ENCODE measurements at places on chromosomes 6 and 20.

- no peak for DNase-seq
Measured at GRCh38 chr6:75874224-75874623, 125.2 kb downstream of the MYO6 start.

GRCh38 chr6:77463308-77463860 lies at the start of gene HTR1B:
TSS of gene HTR1B (minus strand) at chr6:77463491. CDS start at chr6:77463403, 88 bp downstream.
- no peak for DNase-seq

GRCh38 chr6:1280666-1281300 lies 31.1 kb upstream of the FOXQ1 start:
- DNase-seq = no peak

DNA sequence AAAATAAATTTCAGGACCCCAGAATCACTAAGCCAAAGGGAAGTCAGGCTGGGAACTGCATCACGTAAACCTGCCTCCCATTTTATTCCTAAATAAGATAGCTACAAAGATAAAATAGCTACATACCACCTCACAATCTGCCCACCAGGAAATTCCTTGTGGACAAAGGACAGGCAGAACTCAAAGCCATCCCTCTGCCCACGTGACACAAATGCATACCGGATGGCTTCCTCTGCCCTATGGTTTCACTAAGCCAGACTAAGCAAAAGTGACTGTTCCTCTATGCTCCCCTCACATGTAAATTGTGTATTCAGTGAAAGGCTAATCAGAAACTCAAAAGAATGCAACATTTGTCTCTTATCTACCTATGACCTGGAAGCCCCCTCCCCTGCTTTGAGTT lies 15.0 kb downstream of the MBOAT1 start:
- DNase-seq = no peak

GRCh38 chr20:37223053-37223452 lies 38.6 kb downstream of the GHRH start:
- DNase-seq = peak; percentile 91

- no peak for DNase-seq
Measured at GRCh38 chr6:10970731-10971130, 73.4 kb downstream of the ELOVL2 start.

DNA sequence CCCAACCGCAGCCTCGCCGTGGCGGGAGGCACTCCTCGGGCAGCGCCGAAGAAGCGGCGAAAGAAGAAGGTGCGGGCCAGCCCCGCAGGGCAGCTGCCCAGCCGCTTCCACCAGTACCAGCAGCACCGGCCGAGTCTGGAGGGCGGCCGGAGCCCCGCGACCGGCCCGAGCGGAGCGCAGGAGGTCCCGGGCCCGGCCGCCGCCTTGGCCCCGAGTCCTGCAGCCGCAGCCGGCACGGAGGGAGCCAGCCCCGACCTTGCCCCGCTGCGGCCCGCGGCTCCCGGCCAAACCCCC lies 525 bp downstream of the PNRC1 start:
- DNase-seq = no peak

DNA sequence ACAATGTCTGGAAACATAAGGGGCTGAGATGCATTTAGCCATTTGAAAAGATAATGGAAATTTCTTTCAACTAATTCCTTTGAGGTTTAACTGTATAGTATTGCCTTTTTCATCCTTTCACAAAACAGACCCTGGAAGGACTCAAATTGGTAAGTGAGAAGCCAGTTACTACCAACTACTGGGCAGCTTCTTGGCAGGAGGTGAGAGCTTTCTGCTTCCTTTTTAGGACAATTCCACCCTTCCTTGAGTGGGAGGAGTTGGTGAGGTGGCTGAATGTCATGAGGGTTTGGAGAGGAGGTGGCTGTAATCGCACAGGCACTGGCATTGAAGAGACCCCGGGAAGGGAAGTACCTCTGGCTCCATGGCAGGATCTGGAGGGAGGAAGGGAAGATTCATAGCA lies 341.1 kb downstream of the NRN1 start:
- DNase-seq = no peak

GRCh38 chr20:57482148-57482547 lies 42.8 kb downstream of the CTCFL start:
- DNase-seq = no peak

DNA sequence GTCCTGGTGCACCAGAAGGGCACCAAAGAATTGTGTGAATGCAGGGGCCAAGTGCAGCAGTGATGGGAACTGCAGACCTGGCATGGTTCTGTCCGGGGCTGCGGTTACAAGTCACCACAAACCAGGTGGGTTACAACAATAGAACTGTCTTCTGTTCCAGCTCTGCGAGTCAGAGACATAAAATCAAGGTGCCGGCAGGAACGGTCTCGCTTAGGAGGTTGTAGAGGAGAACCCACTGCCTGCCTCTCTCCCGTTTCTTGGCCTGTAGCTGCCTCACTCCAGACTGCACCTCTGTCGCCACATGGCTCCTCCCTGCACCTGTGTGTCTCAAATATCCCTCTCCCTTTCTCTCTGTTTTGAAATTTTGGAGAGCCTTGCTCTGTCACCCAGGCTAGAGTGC lies 143.3 kb downstream of the TAF4 start:
- no peak for DNase-seq

GRCh38 chr6:3906846-3907151 lies 57.6 kb downstream of the FAM50B start:
- no peak for DNase-seq

DNA sequence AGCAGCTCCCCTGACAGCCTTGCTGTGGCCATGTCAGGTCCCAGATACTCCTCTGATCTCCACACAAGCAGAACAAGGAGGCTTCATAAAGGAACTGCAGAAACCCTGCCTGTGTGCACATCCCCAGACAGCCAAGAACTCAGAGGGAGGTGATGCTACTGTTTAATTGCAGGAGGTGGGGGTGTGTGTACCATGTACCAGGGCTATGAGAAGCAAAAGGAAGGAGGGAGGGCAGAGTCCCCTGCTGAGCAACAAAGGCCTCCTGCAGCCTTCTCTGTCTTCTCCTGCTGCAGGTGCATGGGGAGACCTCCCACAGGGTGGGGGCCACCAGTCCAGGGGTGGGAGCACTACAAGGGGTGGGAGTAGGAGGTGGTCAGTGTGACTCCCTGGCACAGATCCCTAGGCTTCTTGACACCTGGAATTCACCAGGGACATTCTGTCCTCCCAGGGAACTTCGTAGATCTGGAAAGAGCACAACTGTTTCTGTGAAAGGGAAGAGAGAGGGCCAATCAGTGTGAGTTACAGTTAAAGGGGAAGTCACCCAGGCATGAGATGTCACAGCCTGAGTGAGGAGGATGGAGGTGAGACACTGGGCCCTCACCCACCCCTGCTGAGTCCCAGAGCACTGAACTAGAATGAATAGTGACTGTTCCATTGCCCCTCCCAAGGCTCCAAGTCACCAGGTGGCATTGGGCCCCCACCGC lies 2.8 kb downstream of the CST2 start:
- no peak for DNase-seq

- DNase-seq = no peak
Measured at GRCh38 chr6:89008001-89008814, 44.8 kb upstream of the RNGTT start.

- no peak for DNase-seq
Measured at GRCh38 chr6:154605178-154605881, 94.8 kb upstream of the CNKSR3 start.

DNA sequence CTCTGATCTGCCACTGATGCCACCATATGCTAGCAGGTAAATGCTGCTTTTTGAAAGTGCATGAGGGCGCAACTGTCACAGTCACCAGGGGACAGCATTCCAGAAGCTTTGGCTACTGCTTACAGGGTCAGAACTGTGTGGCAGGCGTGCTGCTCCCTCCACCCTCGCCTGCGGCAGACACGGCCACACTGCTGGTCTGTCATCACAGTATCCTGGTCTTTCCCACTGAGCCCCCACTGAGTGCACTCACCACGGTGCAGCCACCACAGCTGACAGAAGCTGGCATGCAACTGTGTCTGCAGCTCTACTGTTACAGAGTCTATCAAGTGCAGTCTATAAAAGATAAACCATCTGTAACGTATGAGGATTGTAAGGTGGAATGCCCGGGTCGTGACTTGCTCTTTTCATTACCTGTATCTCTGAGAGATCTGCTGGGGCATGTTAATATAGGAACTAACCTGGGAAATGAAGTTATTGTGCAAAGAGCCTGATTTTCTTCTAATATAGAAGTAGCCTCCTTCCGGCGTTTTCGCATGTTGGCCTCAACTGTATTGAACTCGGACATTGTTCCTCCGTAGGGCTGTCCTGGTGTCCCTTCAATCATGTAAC lies 24.5 kb downstream of the GCLC start:
- no peak for DNase-seq

DNA sequence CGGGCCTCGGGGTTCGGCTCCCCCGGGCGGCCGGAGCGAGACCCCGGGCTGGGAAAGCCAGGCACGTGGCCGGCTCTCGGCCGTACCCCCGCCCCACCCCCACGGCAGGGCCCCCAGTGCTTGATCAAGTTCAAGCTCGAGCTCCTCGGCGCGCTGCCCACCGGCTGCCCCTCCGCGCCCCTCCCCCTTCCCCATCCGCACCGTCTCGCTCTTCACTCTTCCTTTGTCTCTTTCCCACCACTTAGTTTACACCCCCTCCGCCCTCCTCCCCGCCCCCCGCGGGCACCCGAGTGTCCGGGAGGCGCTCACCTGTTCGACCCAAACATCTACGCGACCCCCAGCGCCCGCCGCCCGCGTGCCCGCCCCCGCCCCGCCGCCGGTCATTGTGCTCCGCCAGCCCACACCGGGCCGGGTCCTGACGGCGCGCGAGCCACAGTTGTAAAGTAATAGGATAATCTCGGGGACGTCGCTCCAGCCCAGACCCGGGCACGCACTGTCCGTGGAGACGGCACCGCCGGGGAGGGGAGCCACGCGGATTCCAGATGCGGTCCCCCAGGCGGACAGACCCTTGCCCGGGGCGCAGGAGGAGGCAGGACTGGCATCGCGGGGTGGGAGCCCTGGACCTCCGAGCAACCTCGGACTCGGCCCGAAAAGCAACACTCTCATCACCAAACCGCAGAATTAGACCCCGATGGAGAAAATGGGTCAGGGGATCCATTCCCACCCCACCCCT lies 100.7 kb downstream of the NOL4L start:
- DNase-seq = no peak

DNA sequence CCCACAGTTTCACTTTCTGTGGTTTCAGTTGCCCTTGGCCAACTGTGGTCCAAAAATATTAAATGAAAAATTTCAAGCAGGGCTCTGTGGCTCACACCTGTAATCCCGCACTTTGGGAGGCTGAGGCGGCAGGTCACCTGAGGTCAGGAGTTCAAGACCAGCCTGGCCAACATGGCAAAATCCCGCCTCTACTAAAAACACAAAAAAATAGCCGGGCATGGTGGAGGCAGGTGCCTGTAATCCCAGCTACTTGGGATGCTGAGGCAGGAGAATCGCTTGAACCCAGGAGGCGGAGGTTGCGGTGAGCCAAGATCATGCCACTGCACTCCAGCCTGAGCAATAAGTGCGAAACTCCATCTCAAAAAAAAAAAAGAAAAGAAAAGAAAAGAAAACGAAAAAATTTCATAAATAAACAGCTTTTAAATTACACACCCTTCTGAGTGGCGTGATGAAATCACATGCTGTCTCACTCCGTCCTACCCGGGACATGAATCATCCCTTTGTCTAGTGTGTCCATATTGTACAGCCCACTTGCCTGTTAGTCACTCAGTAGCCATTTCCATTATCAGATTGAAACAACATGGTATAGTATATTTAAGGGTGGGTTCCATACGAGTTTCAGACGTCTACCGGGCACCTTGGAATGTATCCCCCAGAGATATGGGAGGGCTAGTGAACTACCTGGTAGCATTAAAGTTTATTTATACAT lies 11.7 kb downstream of the PTPRK start:
- DNase-seq = peak; percentile 80

- DNase-seq = no peak
Measured at GRCh38 chr6:16257999-16258708, 19.8 kb downstream of the GMPR start.

DNA sequence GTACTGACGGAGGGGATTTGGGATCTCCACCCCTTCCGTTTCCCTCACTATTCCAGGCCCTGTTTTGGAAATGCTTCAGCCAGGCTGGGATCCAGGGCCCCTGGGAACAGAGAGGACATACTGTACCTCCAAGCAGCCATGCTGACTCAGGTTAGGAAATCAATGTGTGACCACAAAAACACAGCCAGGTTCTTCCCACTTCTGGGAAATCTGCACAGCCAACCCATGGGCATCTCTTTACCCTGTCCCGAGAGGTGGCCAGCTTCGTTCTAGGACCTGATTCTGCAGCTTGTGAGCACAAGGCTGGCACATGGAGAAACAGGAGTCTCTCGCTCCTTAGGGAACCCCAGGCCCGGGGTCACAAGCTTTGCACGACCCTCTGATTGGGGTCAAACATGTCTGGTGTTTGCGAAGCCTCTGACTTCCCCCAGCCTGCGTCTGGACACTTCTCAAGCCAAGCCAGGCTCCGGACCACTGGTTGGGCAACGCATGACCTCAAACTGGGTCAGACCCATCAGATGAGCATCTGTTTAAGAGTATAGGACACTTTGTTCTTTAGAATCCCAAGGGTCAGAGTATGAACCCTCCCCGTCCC lies 8.3 kb upstream of the TTPAL start:
- DNase-seq = no peak

DNA sequence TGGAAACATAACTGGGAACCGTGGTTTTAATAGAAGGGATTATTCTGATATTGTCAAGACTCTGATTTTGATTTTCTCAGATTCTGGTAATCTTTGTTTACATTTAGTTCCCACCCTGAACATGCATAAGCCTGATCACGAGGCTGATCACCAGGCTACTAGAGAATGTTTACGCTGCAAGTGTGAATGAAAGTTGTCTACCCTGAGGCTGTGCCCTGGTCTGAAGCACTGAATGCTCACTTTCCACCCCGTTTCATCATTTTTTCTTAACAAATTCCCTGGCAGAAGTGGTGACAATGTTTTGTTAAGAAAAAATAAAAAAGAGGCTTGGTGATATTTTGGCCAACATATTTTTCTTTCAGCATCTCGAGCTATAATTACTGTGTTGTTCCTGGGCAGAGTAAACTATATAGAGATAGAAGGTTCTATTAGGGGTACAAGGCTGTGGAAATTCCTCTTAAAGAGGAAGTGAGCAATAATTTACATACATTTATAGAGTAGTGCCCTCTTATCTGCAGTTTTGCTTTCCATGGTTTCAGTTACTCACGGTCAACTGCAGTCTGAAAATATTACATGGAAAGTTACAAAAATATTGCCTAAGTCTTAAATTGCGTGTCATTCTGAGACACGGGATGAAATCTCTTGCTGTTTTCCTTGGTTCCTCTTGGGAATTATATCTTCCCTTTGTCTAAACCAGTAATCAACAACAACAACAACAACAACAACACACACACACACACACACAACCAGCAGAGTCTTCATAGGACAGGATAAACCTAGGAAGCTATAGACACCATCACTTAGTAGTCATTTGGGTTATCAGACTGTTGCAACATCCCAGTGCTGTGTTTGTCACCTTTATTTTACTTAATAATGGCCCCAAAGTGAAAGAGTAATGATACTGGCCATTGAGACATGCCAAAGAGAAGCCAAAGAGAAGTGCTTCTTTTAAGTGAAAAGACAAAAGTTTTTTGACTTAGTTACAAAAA lies 566.6 kb upstream of the CITED2 start:
- peak; percentile 44 for DNase-seq

DNA sequence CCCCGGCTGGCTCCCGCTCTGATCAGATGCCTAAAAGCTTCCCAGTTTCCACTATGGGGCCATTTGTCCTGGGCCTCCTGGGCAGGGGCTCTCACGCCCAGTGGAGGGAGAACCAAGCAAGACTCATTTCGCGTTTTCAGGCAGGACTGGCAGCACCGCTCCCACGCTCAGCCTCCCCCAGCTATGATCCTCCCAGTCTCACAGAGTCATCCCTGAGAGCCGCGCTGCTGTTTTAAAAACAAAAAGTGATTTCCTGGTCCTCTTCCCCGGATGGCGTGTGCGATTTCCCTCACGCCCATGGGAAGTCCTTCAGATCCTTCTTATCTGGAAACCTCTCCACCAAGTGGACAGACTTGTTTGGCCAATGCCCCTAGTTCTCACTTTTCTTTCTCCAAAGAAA lies at the start of gene ADGRF5:
Gene ADGRF5 (minus strand): TSS at position 208 of the 400 bp plus-strand sequence. CDS start 15,176 bp downstream, outside the sequence.
- no peak for DNase-seq
